Osteoblast (primary cell): ENCODE measurements at places on chromosomes 1 and 21.

GRCh38 chr21:31117128-31117916 lies 79.0 kb upstream of the KRTAP19-8 start:
- peak; percentile 94 for DNase-seq

DNA sequence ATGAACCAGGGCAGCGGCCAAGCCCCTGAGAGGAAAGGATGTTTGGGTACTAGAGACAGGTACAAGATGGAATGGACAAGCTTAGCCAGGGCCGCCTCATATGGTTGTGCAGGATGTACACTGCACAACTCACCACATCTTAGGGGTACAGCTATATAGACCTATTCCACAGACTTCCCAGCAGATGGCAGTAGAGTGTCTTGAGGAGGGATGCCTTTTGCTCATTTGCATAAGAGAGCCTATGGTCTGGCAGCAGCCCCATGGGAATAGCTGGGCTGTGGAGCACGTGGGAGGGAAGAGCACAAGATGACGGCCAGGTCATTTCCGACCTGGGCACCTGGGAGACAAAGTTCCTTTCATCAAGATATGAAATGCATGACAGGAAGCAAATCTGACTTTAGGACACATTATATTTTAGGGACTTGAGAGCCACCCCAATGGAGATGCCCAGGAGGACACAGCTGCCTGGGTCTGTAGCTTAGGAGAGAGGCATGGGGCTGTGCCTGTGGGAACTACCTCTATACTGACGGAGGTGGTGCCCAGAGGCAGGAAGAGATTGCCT lies 215.5 kb downstream of the KCNJ6 start:
- peak; percentile 86 for DNase-seq

GRCh38 chr1:8051650-8052049 lies 25.5 kb upstream of the ERRFI1 start:
- peak; percentile 35 for DNase-seq

DNA sequence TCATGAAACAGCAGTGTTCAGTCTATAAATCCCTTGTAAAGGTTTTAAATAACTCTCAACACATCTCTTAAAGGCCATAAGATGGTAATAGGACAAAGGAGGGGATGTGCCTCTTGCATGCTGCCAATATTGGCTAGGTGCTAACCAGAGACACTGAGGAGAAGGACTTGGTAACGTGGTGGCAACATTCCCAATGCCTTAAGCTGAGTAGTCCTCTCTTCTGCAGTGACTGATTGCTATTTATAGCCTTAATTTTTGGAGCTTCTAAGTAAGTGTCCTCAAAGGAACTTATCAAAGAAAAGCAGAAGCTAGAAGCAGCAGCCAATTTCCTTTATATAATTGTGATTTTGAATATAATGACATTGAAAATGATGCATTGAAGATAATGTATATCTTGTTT lies 63.0 kb downstream of the DPT start:
- peak; percentile 45 for DNase-seq

- peak; percentile 26 for DNase-seq
Measured at GRCh38 chr1:12568009-12568767, 49.8 kb downstream of the DHRS3 start.

DNA sequence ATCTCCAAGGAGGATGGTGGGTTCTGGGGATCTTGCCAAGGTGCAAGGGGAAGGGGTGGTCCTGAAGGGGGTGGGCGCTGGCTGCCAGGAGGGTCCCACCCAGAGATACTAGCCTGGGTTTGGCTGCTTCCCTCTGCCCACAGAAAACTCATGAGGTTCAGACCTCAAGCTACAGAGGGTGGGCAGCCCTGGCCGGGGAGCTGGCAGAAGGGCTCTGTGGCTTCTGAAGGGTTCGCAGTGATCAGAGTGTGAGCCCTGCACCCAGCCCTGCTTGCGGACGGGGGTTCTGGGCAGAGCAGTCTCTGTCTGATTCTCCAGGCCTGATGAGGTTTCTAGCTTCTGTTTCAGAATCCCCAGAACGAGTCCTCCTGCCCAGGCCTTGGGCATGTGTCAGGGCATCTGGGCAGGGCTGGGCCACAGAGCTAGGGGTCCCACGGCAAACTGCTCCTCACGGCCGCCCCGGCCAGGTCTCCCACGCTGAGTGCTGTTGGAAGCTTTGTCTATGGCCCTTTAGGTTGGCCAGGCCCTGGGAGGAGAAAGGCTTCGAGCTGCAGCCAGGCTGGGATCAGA lies 635 bp upstream of the MMEL1 start:
- DNase-seq, result peak; percentile 84

GRCh38 chr1:232904131-232904530 lies 46.3 kb upstream of the NTPCR start:
- no peak for DNase-seq

GRCh38 chr21:45262616-45263015 lies 25.1 kb downstream of the POFUT2 start:
- peak; percentile 22 for DNase-seq

DNA sequence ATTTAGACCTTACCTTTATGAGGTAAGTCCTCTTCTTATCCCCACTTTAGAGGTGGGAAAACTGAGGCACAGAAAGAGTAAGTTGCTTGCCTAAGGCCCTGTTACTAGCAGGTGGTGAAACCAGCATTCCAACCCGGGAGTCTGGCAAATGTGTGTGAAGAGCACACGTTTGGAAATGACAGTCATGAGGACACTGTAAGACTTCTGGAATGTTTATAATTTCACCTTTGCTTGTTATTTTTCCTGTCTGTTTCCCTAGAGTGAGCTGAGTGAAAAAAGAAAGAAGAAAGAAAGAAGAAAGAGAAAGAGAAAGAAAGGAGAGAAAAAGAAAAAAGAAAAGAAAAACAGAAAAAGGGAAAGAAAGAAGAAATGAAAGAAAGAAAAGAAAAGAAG lies 21.2 kb upstream of the LGALS8 start:
- DNase-seq, result no peak

DNA sequence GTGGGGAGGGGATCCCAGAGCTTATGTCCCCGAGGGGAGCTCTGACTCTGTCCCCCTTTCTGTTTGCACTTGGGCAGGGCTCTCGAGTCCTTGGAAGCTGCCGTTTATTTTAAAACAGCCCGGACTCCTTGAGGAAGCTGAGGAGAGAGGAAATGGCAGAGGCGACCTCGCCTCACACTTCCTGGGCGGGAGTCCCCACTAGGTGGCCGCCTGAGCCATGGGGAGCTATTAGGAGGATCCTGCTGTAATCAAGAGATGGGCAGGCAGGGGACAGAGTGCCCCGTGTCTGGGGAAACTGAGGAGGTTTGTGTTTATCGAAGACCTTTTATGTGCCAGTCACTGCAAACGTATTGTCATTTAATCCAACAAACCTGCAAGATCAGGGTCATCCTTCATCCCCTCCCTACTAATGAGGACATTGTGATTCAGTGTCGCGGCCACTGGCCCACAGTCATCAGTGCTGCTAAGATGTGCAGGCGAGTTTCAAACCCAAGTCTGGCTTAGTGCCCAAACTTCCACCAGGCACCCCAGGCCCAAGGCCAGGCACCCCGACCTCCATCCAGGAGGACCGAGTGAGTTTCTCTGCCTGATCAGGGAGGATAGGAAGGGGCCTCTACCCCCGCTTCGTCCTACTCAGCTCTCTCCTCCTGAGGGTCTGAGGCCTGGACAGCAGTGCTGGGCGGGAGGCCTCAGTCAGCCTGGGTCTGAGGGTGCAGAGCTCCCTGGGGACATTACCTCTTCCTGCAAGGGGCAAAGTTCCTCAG lies 316.9 kb upstream of the VAMP3 start:
- peak; percentile 94 for DNase-seq

DNA sequence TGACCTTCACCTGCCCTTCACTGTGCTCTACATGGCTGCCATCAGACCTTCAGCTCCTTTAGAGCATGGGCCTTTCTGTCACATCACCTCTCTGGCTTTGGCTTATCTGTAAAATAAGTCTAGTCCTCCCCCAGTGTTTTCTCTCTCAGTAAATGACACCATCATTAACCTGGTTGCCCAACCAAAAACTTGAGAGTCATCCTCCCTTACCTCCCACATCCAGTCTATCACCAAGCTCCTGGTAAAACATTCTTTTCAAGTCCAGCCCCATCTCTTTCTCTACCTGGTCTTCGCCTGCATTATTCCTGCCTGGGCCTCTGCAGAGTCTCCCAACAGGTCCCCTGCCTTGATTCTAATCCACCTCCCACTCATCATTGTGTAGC lies 13.1 kb downstream of the SLC26A9 start:
- DNase-seq, result peak; percentile 39

DNA sequence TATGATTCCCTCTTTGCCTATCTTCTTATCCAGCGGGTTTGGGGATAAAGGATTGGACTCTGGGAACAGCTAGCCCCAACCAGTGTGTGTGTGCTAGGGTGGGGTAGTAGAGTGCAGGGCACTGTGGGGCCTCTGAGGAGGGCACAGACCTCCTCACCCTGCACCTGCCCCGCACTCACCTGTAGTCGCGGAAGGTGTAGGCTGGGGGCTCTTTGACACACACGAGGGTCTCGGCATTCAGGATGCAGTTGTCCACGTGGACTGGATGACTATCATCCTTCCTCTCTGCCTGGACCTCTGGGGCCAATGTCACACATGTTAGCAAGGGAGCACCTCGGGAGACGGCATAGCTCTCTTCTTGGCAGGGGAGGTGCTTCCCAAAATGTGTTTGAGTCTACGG lies 8.0 kb upstream of the CLDN19 start:
- no peak for DNase-seq

DNA sequence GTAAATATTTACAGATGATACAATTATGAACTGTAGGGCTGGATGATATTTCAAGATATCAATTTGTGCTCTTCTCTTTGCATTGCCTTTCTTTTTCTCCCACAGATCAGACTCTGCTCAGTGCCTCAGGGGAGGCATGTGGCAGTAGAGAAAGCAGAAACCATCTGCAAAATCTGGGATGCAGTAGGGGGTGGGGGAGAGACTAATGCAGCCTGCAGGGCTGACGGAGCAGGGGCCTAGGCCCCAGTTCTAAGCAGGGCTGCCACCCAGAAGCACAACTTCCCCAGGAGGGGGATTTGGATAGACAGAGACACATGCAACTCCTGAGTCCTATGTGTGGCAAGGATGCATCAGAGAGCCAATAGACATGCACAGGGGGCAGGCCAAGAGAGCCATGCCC lies 511.6 kb downstream of the SMYD3 start:
- DNase-seq, result no peak

- peak; percentile 36 for DNase-seq
Measured at GRCh38 chr1:164648636-164649035, 89.7 kb downstream of the PBX1 start.

GRCh38 chr1:26278303-26278702 lies 1.6 kb upstream of the SH3BGRL3 start:
- peak; percentile 95 for DNase-seq

- DNase-seq, result no peak
Measured at GRCh38 chr1:169024800-169025271, 81.7 kb upstream of the ATP1B1 start.

DNA sequence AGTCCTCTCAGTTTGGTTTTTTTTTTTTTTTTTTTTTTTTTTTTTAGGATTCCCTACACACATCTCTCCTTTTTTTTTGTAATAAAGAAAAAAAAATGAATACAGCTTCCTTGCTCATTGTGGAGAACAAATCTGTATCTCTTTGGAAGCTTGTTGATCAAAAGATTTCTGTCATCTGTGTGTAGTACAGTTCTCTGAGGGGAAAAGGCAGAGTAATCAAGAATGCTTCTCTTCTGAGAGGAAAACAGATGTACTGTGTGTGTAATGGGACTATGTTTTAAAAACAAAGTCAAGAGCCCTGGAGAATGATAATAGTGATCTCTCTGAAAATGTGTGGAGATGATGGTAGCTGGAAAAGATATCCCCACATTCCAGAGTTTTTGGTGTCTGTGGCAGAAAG lies 16.5 kb upstream of the ROR1 start:
- no peak for DNase-seq

- DNase-seq, result peak; percentile 29
Measured at GRCh38 chr21:21968810-21969209, 970.6 kb downstream of the NCAM2 start.

DNA sequence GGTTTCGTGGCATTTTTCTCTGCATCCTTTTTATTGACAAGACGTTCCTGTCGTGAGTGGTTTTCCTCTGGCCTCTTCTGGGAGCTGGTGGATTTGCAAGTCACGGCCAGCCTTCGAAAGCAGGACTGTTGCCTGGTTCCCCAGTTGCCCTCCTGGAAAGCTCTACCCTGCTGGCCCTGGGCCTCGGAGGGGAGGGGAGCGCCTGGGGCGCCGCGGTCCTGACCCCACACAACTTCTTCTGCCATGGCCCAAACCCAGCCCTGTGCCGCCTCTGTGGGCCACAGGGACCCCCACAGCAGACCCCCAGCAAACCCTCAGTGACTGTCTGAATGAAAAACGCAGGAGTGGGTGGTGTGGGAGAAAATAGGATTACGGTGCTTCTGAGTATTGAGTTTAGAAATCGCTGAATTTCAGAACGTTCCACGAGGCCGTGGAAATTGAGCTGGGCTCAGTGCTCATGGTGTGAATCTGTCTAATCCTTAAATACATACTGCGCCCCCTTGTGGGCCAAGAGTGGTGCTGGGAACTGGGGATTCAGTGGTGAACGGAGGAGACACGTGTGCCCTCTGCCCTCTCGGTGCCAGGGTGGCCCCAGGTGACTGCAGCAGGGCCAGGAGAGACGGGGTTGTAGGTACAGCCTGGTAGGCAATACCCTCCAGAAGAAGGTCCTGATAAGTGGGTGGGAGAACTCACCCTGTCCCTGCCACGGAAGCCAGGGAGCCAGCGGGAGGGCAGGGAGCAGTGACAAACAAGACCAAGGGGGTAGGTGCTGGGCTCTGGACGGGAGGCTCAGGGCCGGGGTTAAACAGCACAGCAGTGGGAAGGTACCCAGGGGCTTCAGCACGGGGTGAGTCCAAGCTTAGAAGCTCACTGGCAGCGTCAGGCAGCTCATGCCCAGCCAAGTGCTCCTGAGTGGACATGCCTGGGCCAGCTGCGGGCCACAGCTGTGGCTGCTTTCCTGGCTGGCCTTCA lies 101.2 kb upstream of the COL6A1 start:
- peak; percentile 97 for DNase-seq

- peak; percentile 78 for DNase-seq
Measured at GRCh38 chr1:31180338-31180737, 59.3 kb downstream of the NKAIN1 start.

DNA sequence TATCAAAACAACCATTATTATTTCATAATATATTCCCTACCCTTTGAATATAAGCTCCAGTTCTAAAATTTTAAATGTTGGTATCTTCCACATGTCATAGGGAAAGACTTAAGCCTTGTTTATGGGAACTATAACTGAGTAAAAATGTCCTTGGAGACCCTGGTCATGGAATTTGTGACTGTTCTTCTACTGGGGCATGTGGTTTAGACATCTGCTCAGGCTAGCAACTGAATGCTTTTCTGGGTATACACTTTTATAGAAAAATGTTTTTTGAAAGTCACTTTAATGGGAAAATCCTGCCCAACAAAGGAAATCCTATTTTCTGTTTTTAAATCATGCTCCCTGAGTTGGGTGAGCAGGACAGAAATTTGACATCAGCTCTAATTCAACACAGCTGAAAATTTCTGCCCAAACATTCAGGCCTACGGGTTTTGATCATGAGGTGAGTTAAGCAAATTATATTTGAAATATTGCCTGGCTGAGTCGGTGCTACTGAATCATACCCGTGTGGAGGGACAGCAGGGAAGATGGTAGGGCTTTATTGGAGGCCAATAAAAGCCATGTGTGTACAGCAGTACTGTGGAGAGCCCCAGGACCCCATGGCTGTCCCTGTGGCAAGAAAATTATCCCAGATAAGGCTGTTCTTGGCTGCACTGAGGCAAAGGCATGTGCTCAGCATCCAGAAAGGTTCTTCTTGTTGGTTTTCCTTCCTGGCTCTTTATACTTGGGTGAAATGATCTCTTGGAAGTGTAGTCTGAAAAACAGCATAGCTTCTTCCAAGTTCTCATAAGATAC lies 391.8 kb downstream of the DISC1 start:
- DNase-seq, result no peak

GRCh38 chr1:97599447-97599846 lies 321.4 kb downstream of the DPYD start:
- no peak for DNase-seq
